Fibroblast of skin of left biceps (primary cell): ENCODE measurements at places on chromosomes 7 and 10.

DNA sequence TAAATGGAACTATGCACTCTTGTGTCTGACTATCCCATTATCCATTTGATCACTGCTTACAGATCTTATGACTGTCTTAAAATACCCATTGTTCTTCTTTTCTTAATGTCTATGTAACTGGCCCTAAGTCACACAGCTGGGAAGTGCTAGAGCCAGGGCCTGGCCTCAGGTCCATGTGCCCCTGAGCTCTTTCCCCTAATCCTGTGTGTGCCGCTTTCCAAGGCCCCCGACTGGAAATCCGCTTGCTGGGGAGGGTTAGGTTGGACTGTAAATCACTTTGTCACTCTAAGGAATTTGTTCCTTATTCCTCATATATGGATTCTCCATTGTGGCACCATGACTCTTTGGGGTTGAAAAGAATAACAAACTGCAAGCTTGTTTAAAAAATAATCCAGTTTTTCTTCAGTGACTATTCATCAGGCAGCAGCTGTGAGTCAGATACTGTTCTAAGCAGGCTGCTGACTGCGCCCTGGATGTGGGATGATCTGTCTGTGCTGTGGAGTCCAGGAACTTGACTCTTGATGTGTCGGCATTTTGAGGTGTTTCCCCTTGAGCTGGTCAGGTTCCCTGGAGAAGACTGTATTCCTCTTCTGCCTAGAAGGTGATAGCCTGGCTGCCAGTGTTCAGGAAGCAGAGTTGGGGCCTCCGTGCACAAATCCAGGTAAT lies 236.3 kb downstream of the SDK1 start:
- DNase-seq = no peak

- no peak for DNase-seq
Measured at GRCh38 chr10:75145590-75145989, 34.1 kb downstream of the SAMD8 start.

GRCh38 chr10:59027975-59028655 lies 148.3 kb upstream of the PHYHIPL start:
- DNase-seq = peak; percentile 81

GRCh38 chr7:70188901-70189650 lies 590.8 kb downstream of the AUTS2 start:
- DNase-seq = peak; percentile 30

GRCh38 chr10:69483963-69484362 lies 32.7 kb downstream of the TSPAN15 start:
- DNase-seq = no peak
